ENCODE measurements at places on chromosomes 4 and X.
A peak's percentile ranks its signal among the peaks of the same experiment; 100 is the strongest.

DNA sequence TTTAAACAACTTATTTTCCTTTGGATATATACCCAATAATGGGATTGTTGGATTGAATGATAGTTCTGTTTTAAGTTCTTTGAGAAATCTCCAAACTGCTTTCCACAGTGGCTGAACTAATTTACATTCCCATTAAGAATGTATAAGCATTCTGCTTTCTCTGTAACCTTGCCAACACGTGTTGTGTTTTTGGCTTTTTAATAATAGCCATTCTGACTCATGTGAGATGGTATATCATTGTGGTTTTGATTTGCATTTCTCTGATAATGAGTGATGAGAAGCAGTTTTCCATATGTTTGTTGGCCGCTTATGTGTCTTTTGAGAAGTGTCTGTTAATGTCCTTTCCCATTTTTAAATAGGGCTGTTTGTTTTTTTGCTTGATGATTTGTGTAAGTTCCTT, 155.6 kb upstream of the PITX2 start:
- DNase-seq, result no peak

GRCh38 chrX:116230130-116230898, 59.8 kb downstream of the AGTR2 start:
- DNase-seq, result no peak

DNA sequence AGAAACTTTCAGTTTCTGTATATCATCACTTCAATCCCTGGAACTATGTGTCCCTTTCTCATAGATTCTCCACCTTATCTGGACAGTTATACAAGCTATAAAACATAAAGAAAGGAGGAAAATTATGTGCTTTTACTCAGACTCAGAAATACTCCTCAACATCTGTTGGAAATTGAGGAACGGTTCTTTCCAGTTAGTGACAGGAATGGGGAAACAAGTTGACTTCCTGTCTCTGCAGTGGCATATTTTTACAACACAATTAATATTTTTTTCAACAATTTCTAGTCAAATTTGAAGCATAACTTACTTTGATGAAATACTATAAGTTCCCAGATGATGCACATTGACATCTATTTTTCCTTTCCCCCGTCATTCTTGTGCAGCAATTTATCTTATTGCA, 27.9 kb downstream of the ABHD18 start:
- no peak for DNase-seq

DNA sequence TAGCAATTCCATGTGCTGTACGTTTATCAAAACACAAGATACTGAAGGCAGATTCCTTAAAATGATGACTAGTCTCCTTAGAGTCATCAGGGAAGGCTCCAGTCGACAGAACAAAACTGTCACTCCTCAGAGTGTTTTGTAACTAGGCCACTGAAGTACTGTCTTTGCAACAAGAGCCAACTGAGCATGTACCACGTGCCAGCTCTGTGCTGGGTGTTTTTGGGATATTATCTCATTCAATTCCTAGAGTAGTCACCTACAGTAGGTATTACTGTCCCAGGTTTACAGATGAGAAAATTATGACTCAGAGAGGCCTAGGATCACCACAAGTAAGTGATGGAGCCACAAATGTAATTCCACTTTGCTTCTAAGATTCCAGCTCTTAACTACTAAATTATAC, 18.3 kb upstream of the NUP54 start:
- DNase-seq, result no peak

DNA sequence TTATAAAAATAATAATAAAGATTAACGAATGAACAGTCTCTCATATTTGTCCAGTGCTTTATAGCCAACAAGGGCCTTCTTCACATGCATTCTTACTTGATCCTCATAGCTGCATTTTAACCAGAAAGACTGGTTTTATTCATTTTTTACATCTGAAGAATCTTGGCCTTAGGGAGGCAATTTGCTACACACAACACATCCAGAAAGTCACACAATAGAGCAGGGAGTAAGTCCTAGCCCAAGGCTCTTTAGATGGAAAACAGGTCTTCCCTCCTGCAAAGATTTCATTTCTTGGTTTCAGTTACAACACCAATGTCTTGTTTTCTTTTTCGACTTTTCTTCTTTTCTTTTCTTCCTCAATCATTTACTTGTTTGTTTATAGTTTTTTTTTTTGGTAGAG, 13.0 kb upstream of the C1GALT1C1 start:
- DNase-seq, result no peak

GRCh38 chrX:12978205-12979025, 3.5 kb downstream of the TMSB4X start:
- peak; percentile 41 for DNase-seq

DNA sequence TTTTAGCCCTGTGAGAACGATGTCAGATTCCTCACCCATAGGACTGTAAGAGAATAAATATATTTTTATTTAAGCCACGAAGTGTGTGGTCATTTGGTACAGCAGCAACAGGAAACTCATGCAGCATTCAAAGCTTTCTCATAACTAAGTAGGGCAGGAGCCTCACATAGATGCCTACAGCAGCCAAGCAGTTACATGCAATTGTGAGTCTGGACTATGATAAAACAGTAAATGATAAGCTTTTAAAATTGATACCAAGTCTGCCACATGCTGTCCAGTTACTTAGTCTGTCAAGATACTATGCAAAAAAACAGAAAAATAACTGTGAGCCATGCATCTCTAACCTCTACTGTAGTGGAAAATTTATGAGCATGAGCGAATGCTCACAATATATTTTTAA, 359.6 kb downstream of the HS3ST1 start:
- DNase-seq, result no peak

- DNase-seq, result no peak
Observed at GRCh38 chrX:53587795-53588420, 98.6 kb downstream of the HUWE1 start.

DNA sequence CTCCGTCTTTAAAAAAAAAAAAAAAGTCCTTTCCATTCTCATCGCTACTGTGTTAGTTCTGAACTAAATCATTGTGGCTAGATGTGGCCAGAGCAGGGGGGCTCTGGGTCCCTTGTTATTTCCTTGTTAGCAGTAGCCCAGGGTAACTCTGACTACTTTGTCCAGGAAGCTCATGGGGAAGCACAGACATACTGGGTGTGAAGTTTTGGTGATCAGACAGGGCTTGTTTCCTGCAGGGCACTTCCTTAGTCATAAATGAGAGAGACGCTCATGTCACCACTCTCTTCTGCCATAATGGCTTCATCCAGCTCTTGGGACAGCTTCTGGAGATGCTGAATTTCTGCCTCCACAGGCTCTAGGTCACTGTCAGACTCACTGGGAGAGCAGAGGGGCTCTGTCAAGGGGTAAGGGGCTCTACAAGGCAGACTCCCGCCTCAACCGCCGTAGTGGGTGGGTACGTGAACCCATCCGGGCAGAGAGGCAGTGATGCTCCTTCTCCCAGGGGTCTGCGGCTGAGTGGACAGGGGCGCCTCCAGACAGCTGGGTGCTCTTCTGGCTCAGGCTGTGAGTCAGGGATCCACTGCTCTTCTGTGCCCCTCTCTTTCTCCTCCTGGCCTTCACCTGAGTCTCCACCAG, 12.9 kb downstream of the STIM2 start:
- no peak for DNase-seq

DNA sequence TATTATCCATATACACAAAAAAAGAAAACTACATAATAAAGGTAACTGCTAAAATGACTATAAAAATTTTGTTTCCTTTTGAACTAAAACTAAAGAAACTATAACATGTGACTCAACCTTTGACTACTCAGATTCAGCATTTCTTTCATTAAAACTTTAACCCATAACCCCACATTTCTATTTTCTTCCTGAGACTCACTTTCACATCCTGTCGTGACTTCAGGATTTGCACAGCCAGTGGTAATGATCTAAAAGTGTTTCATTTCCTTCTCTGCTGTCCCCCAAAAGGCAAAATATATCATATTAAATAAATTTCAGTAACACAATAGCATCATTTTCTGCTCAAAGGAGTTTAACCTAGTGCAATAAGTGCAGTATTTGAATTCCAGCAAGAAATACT, 1022.4 kb upstream of the DIAPH2 start:
- no peak for DNase-seq

DNA sequence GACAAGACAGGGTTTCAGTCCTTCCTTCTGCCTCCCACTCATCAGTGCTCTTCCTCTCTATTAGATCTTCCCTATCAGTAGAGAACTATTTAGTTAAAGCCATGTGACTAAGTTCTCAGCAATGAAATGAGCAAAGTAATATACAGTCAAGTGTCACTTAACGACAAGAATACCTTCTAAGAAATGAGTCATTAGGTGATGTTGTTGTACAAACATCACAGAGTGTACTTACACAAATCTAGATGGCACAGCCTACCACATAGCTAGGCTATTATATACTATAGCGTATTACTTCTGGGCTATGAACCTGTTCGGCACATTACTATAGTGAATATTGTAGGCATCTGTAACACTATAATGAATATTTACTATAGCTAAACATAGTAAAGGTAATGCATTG, 71.3 kb downstream of the POU4F2 start:
- DNase-seq, result no peak

DNA sequence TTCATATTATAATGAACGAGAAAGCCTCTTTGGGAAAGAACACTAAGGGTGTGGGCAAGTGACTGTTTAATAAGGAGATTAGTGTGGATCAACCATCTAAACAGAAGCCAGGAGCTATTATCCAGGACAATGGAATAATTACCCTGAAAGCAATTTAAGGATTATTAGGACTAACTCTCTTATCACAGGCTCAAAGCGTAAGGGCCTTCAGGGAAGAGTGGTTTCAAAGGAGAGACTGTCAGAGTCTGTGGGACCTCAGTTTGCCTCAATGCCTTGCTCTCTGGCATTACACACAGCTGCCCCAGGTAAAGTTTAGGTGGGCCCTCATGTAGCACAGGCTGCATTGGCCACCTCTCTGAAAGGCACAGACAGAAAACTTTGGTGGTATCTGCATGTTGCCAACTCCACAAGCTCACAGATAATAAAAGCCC, 717.2 kb upstream of the ADGRL3 start:
- DNase-seq, result peak; percentile 77

DNA sequence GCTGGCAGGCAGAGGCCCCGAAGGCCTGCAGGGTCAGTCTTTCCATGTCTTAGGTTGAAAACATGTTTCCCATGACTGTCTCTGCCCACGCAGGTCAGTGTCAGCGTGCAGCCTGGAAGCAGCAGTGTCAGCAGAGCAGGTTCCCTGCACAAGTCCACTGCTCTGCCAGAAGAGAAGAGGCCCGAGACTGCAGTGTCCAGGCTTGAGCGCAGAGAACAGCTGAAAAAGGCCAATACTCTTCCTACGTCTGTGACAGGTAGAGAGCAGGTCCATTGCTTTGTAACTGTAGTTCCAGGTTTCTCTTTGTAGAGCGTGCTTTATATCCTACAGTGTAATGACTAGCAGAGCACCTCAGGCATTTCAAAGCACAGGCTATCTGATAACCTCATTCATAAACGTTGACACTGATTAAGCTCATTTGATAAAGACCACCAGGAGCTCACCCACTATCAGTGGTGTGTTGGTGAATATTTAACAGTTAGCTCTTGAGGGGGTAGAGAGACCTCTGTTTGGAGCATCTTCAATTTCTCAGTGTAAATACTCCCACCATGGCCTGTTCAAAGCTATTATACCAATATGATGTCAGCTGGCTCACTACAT, 63.2 kb downstream of the AASDH start:
- DNase-seq, result no peak

DNA sequence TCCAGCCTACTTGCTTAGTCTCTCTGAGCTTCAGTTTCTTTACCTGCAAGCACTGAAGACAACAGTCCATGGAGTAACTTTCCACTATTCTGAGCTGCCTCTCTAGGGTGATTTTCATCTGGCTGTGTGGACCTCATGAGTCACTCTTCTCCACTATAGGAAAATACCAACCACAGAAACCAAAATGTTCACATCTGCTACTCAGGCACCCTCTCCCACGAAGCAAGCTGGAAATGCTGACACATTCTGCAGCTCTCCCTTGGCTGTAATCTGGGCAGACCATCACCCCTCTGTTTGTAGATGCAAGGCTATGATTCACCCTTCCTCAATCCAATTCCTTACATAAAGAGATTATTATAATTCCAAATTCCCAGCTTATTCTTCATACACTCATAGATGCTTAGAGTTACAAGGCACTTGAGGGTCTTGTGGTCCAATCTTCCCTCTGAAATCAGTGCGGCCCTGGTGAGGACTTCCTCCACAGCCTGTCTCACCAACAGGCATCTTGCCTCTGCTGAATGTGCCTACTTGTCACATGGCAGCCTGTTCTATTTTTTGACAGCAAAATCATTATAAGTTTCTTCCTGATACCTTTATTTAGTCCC, 97.0 kb upstream of the LNX1 start:
- DNase-seq, result no peak

DNA sequence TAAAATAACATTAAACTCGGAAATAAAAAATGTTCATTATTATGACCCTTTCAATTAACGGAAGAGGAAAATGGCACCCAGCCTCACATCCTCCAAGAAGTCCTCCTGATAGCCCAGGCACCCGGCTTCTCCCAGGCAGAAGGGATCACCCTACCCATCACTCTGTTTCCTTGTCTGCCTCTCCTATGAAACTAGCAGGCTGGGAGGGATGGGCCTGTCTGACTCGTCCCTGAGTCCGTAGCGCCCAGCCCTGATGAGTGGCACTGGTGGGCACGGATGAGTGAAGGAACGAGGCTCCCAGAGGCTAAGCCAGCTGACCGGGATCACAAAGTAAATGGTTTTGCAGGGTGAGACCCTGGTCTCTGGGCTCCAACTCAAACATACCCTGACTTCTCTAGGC, 28.6 kb upstream of the KIAA0232 start:
- no peak for DNase-seq

DNA sequence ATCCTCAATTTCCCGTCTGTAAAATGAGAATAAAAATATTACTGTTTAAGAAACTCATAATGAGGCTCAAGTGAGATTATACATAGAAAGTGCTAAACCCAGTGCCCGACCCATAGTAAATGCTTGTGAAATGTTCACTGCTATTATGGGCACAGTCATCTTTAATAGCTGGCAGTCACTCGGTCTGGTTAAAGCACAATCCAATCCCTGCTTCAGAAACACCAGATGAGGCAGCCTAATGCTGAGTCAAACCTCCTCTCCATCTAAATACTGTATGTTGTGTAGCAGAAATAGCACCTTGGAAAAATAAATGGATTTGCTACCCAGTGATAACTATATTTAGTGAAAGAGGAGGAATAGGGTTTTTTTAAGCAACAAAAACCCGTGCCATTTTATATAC, 14.5 kb downstream of the EVC2 start:
- no peak for DNase-seq

GRCh38 chrX:109871121-109871888, 131.6 kb upstream of the TMEM164 start:
- no peak for DNase-seq

DNA sequence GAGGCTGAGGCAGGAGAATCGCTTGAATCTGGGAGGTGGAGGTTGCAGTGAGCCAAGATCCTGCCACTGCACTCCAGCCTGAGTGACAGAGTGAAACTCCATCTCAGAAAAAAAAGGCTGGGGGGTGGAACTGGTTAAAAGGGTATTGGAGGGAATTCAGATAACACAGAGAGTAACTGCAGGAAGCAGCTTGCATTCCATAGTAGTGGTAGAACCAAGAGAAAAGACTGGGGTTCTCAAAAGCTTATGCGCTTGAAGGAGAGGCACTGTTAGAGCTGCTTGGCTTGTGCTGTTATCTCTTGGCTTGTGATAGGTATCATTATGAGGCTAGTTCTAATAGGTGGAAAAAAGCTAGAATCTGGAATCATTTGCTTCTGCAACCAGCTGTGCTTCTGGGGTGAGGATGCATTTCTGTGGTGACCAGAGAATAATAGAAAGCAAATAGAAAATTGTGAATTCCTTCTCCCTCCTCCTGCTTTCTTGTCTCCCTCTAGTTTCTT, 91.2 kb upstream of the ELOVL6 start:
- DNase-seq, result no peak

GRCh38 chr4:145938618-145939440, at the start of gene ZNF827:
TSS of gene ZNF827 (minus strand) at chr4:145938823. CDS start at chr4:145938407, 416 bp downstream.
- peak; percentile 81 for DNase-seq

All from HAP-1 (cell line).